Stimulated activated CD4-positive, alpha-beta T cell treated with anti-CD3 and anti-CD28 coated beads, TNF-alpha, amount 100 ng/mL, for 24 hours (primary cell): ENCODE measurements at places on chromosomes 16 and 17.

- DNase-seq, result no peak
Observed at GRCh38 chr17:71548540-71549190, 572.2 kb upstream of the SOX9 start.

GRCh38 chr17:32831627-32832243 lies 45.2 kb downstream of the MYO1D start:
- DNase-seq, result no peak

DNA sequence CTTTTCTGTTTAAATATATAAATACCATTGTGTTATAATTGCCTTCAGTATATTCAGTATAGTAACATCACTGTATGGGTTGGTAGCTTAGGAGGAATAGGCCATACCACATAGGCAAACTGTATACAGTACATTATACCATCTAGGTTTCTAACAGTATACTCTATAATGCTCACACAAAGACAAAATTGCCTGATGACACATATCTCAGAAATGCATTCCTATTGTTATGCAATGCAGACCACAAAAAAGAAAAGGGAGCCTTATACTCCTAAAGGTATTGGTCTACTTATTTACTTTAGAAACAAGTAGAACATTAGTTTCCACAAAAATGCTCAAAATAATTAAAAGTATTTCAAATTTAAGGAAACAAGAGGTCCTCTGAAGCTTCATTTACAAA lies 47.9 kb downstream of the SETD6 start:
- no peak for DNase-seq

DNA sequence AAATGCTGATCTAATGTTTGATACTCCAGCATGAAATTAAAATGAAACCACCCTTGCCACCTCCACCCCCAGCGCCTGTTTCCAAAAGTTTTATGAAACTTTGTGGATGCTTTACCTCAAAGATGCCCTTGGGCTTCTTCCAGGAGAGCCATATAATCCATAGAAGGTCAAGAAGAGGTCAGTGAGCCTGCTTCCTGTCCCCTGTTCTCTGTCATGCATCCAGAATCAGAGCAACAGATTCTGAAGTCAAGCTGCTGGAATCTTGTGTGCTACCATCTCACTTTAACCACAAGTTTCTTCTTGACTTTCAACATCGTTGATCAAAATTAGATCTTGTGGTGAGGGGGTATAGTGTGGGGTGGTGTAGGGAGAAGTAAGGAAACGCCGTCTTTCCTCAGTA lies 8.6 kb downstream of the GOSR2 start:
- DNase-seq, result no peak

DNA sequence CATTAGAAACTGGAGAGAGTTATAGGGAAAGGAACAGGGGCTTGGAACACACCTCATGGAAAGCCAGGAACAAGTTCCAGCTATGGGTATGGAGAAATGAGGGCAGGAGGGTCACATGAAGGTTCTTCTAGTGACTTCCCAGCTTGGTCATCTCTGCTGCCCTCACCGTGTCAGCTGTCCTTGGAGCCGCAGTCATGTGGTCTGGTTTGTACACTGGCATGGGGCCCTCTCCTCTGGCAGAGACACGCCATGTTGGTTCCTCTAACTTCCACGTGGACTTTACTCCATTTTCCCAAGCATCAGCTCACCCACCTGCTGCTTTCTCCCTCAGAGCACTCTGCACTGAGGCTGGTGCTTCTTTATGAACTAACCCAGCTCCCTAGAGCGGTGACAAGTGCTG lies 26.3 kb downstream of the MPG start:
- no peak for DNase-seq

DNA sequence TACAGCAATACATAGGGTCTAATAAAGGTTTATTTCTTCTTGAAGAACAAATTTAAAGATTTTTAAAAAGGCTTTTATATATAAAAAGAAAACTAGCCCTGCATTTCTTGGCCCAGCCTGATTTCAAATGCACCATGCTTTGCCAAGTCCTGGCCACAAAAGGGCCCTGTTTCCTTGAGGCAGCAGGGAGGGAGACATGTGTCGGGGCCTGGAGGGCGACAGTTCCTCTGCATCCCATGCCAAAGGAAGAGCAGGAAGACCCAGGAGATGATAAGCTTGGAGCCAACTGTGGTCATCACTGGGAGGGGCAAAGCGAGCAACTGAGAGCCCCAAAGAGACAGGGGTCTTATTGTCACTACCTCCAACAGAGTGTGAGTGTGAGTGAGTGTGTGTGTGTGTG lies 571.5 kb upstream of the PSMD7 start:
- DNase-seq, result no peak

GRCh38 chr17:77042476-77043231 lies 98.1 kb upstream of the SEC14L1 start:
- DNase-seq, result no peak

- no peak for DNase-seq
Observed at GRCh38 chr17:5122586-5123342, 6.9 kb downstream of the USP6 start.

GRCh38 chr17:80727409-80727755 lies 182.7 kb downstream of the RPTOR start:
- no peak for DNase-seq

- no peak for DNase-seq
Observed at GRCh38 chr16:60107437-60107836, 1373.3 kb upstream of the GOT2 start.

DNA sequence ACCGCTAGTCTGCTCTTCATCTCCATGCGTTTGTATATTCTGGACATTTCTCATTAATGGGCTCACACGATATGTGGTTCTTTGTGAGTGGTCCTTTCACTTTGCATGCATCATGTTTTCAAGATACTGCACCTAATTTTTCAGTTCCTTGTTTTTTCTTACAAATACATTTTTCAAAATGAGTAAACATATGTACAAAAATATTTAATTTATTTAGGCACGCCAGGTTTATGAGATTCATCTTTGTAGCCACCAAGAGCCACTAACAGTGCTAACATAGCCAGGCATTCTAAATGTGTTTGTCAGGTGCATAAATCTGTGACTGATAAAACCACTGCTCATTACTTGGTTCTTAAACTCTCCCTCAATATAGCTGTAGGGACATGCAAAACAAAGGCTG lies 375.3 kb downstream of the WWOX start:
- DNase-seq, result no peak
